ENCODE measurements at places on chromosomes 2 and 18.

DNA sequence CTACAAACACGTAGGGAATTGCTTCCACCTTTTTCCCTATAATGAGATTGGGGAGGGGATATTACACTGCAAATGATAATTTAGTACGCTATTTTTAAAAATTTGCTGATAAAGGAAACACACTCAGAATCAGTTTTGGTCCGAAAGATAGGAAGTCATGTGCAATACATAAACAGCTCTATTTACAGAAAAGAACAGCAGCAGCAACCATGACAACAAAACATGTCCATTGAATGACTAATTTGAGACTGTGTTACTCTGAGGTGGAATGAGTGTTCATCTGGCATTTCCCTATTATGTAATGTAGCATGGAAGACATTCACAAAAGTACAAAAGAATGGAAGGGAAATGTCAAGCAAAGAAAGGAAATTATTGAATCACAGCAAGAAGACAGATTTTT is 337.2 kb downstream of the NBAS start:
- no peak for DNase-seq

DNA sequence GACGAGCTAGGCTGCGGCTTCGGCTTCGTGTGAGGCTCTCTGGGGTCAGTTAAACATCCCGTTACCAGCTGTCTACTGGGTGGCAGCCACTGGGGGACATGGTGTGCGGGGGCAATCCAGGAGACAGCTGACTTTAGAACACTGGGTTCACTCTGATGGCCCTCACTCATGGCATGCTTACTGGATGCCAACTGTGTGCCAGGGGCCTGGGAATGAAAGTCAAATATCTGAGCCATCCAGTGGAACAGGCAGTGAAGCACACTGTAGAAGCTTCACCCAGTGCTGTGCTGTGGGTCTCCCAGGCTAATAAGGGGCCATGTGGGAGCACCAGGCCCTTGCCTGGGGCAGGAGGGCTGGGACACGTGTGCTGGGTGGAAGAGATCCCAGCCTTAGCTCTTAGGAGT is 48.3 kb downstream of the GLI2 start:
- DNase-seq, result no peak

DNA sequence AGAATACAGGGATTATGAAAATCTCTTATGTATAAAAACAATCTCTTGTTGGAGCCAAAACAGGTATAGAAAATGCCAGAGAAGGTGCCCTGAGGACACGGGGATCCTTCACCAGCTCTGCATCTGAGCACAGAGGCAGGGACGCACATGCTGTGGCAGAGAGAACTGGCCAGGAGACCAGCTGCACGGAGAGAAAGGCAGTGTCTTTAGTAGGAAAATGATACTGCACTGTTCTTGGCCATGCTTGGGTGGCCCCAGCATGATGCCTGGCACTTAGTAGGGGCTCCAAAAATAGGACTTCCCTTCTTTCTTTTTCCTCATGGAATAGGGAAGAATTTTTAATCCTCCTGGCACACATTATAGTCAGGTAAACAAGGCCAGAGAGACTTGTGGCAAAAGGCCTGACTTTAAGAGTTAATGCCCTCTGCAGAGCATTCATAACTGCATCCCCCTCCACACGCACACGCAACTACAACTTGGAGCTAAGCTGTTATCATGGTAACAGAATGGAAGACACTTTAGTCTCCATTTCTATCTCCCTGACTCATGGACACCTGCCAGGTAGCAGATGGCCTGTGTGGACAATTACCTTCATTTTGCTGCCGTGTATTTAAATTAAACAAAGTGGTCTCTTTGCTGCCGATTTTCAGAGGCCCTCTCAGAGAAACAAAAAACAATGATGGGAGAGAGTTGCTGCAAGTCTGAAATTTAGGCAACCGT is 59.7 kb upstream of the DNMT3A start:
- no peak for DNase-seq

DNA sequence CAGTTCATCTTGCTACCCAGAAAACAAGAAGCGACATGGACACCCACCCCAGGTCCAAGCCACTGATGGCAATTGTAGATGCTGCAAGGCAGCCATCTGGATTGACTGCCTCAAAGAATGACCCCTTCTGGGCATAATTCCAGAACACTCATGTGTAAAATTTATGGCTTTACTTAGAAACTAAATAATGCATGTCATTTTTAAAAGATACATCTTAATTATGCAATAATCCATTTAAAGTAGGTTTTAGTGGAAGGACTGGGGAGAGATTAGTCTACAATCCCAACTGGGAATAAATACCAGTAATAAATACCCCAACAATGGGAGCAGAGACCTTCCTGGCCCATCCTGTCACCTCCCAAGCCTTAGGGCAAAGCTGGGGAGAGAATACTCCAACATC is 247.7 kb downstream of the SS18 start:
- DNase-seq, result no peak

DNA sequence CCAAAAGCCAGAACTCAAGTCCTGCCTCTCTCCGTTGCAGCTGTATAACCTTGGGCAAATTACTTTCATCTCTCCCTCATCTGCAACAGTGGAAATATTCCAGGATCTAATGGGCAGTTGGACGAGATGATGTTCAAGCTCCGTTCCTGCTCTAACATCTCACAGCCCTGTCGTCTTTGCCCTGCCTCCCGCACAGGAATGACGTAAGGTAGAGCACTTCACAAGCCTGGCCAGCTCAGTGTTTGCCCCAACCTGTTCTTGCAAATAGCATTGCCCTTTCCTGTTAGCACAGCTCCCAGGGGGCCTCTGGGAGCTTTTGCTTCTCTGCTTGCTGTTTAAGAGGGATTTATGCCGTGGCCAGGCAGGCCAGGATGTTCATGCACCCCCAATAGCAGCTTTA is 107.9 kb downstream of the KLHL29 start:
- DNase-seq, result no peak

GRCh38 chr2:202072226-202072625 is 829 bp upstream of the KIAA2012 start:
- no peak for DNase-seq

- no peak for DNase-seq
These were observed 11.2 kb downstream of the SCG2 start for GRCh38 chr2:223590964-223591363.

DNA sequence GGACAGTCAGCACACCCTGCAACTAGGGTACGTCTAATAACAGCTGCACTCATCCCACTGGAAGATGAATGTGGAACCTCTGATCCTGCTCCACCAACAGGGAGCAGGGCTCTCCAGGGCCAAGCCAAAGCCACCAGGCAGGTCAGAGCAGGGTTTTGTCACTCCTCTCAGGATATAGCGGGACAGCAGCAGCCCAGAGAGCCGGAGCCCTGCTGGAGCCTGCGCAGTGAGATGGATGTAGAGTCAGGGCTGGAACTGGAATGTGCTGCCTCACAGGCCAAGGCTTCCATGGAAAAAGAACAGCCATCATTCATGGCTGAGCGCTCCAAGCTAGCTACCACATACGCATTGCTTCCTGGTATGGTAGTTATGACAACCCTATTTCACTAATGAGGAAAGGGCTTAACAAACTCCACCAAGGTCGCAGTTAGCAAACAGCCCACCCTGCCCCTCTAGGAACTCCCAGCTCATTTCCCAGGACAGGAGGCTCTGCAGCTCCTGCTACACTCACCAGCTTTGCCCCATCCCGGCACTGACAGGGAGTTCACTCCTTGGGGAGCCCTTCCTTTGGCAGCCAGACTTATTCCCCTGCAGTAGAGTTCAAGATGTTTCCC is 85.2 kb downstream of the HS1BP3 start:
- DNase-seq, result no peak

DNA sequence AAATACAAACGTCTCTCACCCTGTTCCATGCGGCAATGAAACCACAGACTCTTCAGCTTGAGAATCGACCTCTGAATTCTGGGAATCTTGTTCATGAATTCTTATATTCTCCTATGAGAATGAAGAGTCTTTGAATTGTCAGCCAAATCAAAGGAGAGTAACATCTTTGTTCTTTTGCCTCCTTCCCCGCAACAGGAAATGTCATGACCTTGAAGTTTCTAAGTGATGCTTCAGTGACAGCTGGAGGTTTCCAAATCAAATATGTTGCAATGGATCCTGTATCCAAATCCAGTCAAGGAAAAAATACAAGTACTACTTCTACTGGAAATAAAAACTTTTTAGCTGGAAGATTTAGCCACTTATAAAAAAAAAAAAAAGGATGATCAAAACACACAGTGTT is 21.8 kb downstream of the TNFAIP6 start:
- no peak for DNase-seq

DNA sequence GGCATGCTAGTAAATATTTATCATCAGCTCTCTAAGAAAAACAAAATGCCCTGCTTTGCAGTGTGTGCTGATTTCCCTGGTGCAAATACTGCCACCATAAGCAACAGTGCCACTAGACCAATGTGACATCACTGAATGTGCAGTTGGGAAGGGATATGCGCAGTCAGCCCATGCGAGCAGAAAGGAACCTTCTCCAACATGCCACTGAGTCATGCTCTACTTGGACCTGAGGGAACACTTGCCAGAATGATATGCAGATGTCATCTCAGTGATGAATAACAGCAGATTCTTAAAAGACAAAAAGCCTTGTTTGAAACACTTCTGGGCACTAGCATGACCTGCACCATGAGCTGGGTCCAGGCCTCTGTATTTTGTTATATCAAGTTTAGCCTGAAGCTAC is 55.3 kb upstream of the REL start:
- no peak for DNase-seq

Data from osteocyte (in vitro differentiated cells).